Activated CD4-positive, alpha-beta T cell treated with anti-CD3 and anti-CD28 coated beads, Interleukin-2, amount 10 ng/mL, durations not matched to agents 24 days and 14 days (primary cell): ENCODE measurements at places on chromosomes 16 and 17. TPM values are rescaled to one million over a fixed set of nuclear protein-coding genes. Genes with fewer than 3 reads are reported as not detected.

GRCh38 chr17:40518401-40519088 is 17.1 kb upstream of the TNS4 start:
- H3K27me3 ChIP-seq: no peaks in the 10 kb centered on the region
- peaks cover 85% of the 10 kb centered on the region for H3K4me1 ChIP-seq
- peaks cover 57% of the 10 kb centered on the region for H3K36me3 ChIP-seq

The IL34 gene
- total RNA-seq: 0.30 TPM in 1 of 2 replicates, not detected in the other

The GAST gene
- not detected in 2 replicates for total RNA-seq

The SDK2 gene
- total RNA-seq: 0.42 and 0.52 TPM in 2 replicates
